CD4-positive, alpha-beta memory T cell (primary cell): ENCODE measurements at places on chromosomes 3 and 15. TPM values are rescaled to one million over a fixed set of nuclear protein-coding genes. Genes with fewer than 3 reads are reported as not detected.
A peak's percentile ranks its signal among the peaks of the same experiment; 100 is the strongest.

- no peaks in the 10 kb centered on the region for H3K4me1 ChIP-seq
- DNase-seq: no peak
- H3K27ac ChIP-seq: no peak overlapping the region
Measured at GRCh38 chr3:194617827-194618226, 15.4 kb downstream of the TMEM44 start.

GRCh38 chr15:69314131-69314530, 15.4 kb downstream of the PAQR5 start:
- no peak overlapping the region for H3K27ac ChIP-seq
- H3K4me3 ChIP-seq: no peak overlapping the region
- DNase-seq: no peak
- no peaks in the 10 kb centered on the region for H3K27me3 ChIP-seq
- no peaks in the 10 kb centered on the region for H3K4me1 ChIP-seq

- no peak overlapping the region for H3K27ac ChIP-seq
- no peaks in the 10 kb centered on the region for H3K27me3 ChIP-seq
- H3K36me3 ChIP-seq: no peaks in the 10 kb centered on the region
- H3K4me3 ChIP-seq: no peak overlapping the region
Measured at GRCh38 chr3:42539871-42540714, 37.6 kb downstream of the VIPR1 start.

GRCh38 chr15:77107068-77107467, 36.2 kb upstream of the TSPAN3 start:
- H3K4me1 ChIP-seq: no peaks in the 10 kb centered on the region
- no peaks in the 10 kb centered on the region for H3K36me3 ChIP-seq
- no peak for DNase-seq
- H3K4me3 ChIP-seq: no peak overlapping the region

GRCh38 chr3:46453526-46454208, 11.0 kb downstream of the LTF start:
- H3K4me1 ChIP-seq: no peaks in the 10 kb centered on the region
- no peak overlapping the region for H3K4me3 ChIP-seq
- no peaks in the 10 kb centered on the region for H3K27me3 ChIP-seq

GRCh38 chr15:41928637-41929620, 35.1 kb upstream of the SPTBN5 start:
- H3K27me3 ChIP-seq: no peaks in the 10 kb centered on the region
- H3K27ac ChIP-seq: no peak overlapping the region
- H3K36me3 ChIP-seq: no peaks in the 10 kb centered on the region
- peaks cover 34% of the 10 kb centered on the region for H3K4me1 ChIP-seq
- H3K4me3 ChIP-seq: no peak overlapping the region

DNA sequence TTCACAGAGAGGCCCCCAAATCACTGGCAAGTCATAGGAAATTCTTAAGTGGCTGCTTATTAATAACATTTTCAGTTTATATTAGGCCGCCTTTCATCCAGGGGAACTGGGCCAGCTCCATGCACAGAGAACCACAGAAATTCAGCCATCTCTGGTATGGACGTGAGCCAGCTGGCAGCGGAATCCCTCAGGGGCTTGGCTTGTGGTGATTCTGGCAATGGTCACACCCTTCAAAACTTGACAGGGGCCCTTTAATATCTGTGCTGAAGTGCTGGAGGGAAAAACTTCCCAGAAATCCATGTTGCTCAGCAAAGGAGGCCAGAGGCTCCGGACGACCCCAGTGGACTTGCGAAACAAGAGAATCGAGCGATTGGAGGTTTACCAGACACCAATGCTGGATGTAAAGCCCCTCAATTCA, 11.3 kb downstream of the PRICKLE2 start:
- H3K27ac ChIP-seq: no peak overlapping the region

DNA sequence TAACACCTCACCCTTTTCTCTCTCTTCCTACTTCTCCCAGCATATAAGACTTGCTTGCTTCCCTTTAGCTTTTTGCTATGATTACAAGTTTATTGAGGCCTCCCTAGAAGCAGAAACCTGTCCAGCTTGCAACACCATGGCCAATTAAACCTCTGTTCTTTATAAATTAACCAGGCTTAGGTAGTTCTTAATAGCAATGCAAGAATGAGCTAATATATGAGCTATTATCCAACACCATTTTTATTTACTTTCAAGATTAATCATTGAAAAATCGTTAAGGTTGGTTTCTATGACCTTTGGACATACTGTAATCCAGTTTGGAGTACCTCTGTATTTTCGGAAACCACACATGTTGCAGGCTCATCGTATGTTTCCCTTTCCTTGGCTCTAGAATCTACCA, 643.1 kb downstream of the ZPLD1 start:
- no peaks in the 10 kb centered on the region for H3K27me3 ChIP-seq
- no peak overlapping the region for H3K4me3 ChIP-seq
- no peak overlapping the region for H3K27ac ChIP-seq
- DNase-seq: no peak
- no peaks in the 10 kb centered on the region for H3K4me1 ChIP-seq

DNA sequence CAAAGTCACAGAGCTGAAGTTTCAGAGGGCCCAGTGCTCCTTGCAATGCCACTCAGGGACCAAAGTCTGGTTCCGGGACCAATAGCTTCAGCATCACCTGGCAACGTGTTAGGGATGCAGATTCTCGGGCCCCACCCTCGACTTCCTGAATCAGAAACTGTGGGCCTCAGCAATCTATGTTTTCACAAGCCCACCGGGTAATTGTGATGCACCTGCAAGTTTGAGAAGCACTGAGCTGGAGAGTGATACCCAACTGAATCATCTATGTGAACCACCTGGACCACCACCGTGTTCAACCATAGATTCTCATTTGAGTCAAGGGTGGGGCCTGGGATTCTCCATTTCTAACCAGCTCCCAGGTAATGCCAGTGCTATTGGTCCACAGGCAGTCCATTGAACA, 55.7 kb downstream of the CORO2B start:
- H3K27ac ChIP-seq: no peak overlapping the region
- DNase-seq: no peak
- H3K4me1 ChIP-seq: no peaks in the 10 kb centered on the region
- H3K4me3 ChIP-seq: no peak overlapping the region
- H3K36me3 ChIP-seq: no peaks in the 10 kb centered on the region

- peaks cover 21% of the 10 kb centered on the region for H3K4me1 ChIP-seq
- H3K36me3 ChIP-seq: no peaks in the 10 kb centered on the region
- no peak for DNase-seq
- no peak overlapping the region for H3K27ac ChIP-seq
Measured at GRCh38 chr15:90189781-90190467, 11.2 kb upstream of the SEMA4B start.

DNA sequence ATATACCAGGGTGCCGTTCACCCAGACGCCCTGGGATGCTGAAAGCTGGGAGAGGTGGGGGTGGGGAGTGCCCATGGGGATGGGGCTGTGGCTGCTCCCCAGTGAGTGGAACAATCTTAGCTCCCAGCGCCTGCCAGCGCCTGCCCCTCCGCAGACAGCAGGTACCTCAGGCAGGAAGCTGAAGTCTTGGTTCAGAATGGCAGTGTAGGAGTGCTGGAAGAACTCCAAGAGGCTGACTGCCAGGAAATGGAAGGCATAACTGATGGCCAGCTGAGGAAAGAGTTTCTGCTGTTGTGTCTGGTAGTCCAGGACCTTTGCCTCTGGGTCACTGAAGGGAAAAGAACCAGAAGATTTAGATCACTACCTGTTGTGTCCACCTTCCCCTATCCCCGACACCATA, 8.4 kb downstream of the ACOX2 start:
- no peaks in the 10 kb centered on the region for H3K36me3 ChIP-seq
- no peak overlapping the region for H3K27ac ChIP-seq
- peaks cover 9% of the 10 kb centered on the region for H3K4me1 ChIP-seq
- no peaks in the 10 kb centered on the region for H3K27me3 ChIP-seq
- no peak overlapping the region for H3K4me3 ChIP-seq

GRCh38 chr3:108223928-108224327, 1.7 kb upstream of the IFT57 start:
- H3K36me3 ChIP-seq: no peaks in the 10 kb centered on the region
- peak overlapping the region; percentile 95 for H3K27ac ChIP-seq
- no peaks in the 10 kb centered on the region for H3K27me3 ChIP-seq

- H3K4me3 ChIP-seq: no peak overlapping the region
- no peak for DNase-seq
- H3K4me1 ChIP-seq: no peaks in the 10 kb centered on the region
- no peak overlapping the region for H3K27ac ChIP-seq
Measured at GRCh38 chr3:18989237-18989795, 159.0 kb upstream of the KCNH8 start.

- no peak overlapping the region for H3K27ac ChIP-seq
- no peaks in the 10 kb centered on the region for H3K27me3 ChIP-seq
- no peak for DNase-seq
Measured at GRCh38 chr3:72595927-72596610, 252.2 kb downstream of the SHQ1 start.

DNA sequence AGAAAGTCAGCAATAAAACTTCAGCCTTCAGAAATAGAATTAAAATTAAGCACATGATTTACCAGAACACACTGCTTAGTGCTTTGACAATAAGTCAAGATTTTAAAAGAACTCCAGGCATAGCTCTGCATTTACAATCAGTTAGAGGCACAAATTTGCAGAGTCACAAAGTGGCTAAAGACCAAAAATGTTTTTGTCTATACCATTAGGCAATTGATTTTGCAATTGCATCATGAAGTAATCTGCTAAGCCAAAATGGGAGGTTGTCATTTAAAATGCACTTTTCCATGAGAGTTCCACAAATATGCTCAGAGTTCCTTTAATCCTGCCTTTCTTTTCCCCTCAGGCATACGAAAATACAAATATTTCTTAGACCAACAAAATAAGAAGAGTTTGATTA, 10.1 kb upstream of the DCP1A start:
- no peak for DNase-seq
- no peaks in the 10 kb centered on the region for H3K36me3 ChIP-seq
- no peaks in the 10 kb centered on the region for H3K4me1 ChIP-seq
- H3K27ac ChIP-seq: no peak overlapping the region

DNA sequence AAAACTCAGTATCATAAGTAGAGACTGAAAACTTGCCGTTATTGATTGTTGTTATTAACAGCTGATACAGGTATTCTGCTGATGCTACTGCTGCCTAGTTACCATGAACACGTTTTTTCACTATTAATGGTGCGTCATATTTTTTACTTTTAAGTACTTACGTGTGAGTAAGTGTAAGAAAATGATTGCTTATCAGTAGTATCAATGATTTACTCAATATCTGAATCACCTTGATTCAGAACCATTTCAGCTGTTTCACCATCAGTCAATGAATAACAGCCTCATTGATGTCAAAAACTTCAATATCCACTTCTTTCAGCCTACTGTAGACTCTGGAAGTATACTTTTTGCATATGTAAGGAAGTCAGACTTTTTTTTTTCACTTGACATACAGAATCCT, 4.7 kb downstream of the CCR8 start:
- H3K27ac ChIP-seq: no peak overlapping the region
- DNase-seq: no peak
- no peaks in the 10 kb centered on the region for H3K27me3 ChIP-seq
- peaks cover 7% of the 10 kb centered on the region for H3K4me1 ChIP-seq

GRCh38 chr3:161559177-161559998, 62.8 kb downstream of the OTOL1 start:
- no peak overlapping the region for H3K4me3 ChIP-seq
- no peak for DNase-seq
- no peaks in the 10 kb centered on the region for H3K36me3 ChIP-seq
- no peaks in the 10 kb centered on the region for H3K27me3 ChIP-seq

- H3K36me3 ChIP-seq: no peaks in the 10 kb centered on the region
- no peaks in the 10 kb centered on the region for H3K4me1 ChIP-seq
- DNase-seq: no peak
Measured at GRCh38 chr3:60696428-60697125, 554.7 kb downstream of the FHIT start.

DNA sequence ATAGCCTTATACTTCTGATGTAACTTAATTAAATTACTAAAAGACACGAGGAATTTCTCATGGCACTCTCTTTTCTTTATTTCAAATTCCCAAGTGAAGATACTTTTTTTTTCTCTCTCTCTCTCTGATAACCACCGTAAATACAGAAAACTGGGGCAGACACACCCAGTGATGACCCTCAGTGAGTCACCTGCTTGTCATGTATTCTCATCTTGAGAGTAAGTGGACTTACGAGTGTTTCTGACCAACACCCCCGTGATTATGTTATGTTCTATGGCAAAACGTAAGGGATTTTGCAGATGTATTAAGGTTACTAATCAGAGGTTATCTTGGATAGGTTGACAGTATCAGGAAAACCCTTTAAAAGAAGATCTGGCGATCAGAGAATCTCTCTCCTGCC, 348.8 kb upstream of the ZNF717 start:
- no peak overlapping the region for H3K4me3 ChIP-seq
- no peaks in the 10 kb centered on the region for H3K36me3 ChIP-seq
- H3K27me3 ChIP-seq: no peaks in the 10 kb centered on the region
- DNase-seq: no peak
- H3K4me1 ChIP-seq: no peaks in the 10 kb centered on the region

DNA sequence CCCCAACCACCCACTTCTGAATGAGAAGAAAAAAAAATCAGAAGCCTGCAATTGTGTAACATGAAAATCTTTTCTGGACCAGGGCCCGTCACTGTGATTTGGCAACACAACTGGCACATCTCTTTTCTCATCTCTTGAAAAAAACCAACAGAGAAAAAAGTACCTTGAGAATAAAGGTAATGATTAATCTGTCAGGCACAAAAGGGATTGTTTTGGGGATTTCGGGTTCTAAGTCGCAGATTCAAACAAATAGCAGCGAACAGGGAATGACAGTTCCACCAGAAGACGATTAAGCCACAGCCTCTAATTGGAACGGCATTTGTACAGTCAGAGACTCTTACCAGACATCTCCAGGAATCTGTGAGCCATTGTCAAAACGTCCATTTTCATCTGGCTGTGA, at the start of gene AQP9:
Gene AQP9, plus strand, starts transcription at position 276 of the 400 bp plus-strand sequence. CDS start 185 bp downstream, outside the sequence.
- no peak within 1 kb of the TSS for H3K27ac ChIP-seq
- H3K27me3 ChIP-seq: no peaks in the 10 kb centered on the region
- H3K4me1 ChIP-seq: no peaks in the 10 kb centered on the region
- H3K4me3 ChIP-seq: no peak within 1 kb of the TSS

- H3K4me3 ChIP-seq: no peak overlapping the region
- H3K27ac ChIP-seq: no peak overlapping the region
- H3K4me1 ChIP-seq: peaks cover 10% of the 10 kb centered on the region
- no peak for DNase-seq
Measured at GRCh38 chr3:150443331-150443741, 35.2 kb downstream of the TSC22D2 start.

The TRPM1 gene
- not detected for total RNA-seq

The NANOGP8 gene
- not detected for total RNA-seq

The CKMT1B gene
- not detected for total RNA-seq

The KCNAB1 gene
- not detected for total RNA-seq

The C3orf22 gene
- not detected for total RNA-seq

The RIOX2 gene
- 32.2 TPM for total RNA-seq

The ARHGEF26 gene
- 0.14 TPM for total RNA-seq

The DUOXA2 gene
- total RNA-seq: not detected

The FBXL2 gene
- total RNA-seq: not detected
